ENCODE measurements at places on chromosomes 2 and 18.

DNA sequence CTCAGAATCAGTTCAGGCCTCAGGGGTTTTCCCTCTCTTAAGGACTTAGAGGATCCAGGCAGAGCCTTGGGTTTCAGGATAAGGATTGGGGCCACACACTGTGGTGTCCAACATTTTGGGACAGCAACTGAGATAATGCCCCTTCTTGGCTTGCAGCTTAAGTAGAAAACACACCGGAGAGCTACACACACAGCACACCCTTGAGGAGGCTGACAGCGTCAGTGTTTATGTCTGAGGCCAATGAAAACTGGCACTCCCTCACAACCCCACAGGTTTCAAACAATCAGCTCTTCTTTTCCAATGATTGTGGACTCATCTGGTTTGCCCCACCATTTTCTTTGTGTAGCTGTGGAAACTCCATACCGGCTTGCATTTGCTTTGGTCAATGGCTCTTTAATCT lies 257.7 kb downstream of the CDCA7 start:
- DNase-seq = no peak

DNA sequence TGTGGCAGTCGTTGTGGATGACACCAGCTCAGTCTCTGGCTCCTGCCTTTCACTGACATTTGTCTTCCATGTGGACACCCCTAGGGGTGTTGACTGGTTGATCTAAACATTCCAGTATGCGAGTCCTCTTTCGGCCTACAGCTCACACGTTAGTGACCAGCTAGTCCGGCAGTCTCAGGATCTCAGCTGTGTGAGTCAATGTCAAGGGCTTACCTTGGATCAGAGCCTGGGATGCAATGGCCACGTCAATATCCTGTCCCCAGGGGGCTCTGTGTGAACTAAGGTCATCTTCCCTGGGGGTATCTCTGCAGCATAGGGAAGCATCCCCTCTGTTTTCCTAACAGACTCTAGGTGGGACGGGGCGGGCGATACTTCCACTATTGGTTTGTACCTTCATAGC lies 35.1 kb upstream of the YWHAQ start:
- no peak for DNase-seq

- no peak for DNase-seq
Observed at GRCh38 chr2:228866781-228867180, 404.3 kb downstream of the PID1 start.

DNA sequence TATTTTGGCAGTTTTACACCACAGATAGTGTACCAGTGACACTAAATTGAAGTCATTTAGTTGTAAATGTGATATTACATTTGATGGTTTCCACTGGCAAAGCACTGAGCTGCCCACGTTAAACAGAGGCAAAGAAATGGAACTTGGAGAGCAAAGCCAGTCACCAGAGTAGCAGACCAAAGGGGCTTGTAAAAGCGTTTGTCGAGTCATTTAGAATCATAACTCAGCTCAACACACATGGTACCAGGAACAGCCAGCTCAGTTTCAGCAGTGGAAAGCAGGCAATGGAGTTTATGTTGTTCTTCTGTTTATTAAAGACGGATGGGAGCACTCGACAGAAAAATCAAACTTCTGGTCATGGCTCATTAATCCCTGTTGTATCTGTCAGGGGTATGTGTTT lies 91.2 kb downstream of the POU3F3 start:
- DNase-seq = no peak
